ENCODE measurements at places on chromosomes 3 and 15. TPM values are rescaled to one million over a fixed set of nuclear protein-coding genes. Genes with fewer than 3 reads are reported as not detected.

DNA sequence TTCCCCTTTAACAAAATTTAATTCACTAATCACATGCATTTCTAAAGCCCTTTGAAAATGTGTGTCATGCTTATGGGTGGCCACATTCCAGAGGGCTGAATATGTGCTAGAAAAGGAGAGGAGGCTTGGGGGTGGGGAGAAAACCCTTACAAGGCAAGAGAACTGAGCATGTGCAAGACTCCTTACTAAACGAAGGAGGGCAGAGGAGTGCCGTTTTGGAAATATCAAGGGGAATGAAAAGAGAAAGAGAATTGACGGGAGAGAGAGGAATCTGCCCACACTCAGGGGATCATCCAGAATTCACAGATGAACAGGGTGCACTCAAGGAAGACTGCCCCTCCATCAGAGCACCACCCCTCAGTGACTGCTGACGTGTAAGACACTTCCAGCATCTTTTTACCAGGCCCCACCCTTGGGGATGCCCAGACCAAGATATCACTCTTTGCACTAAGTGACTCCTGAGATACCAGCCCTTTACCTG lies 37.9 kb upstream of the TSC22D2 start:
- no peak overlapping the region for H3K4me3 ChIP-seq
- no peaks in the 10 kb centered on the region for H3K27me3 ChIP-seq
- H3K27ac ChIP-seq = peak overlapping the region; percentile 56
- peaks cover 4% of the 10 kb centered on the region for H3K4me1 ChIP-seq
- peak; percentile 89 for DNase-seq

RBP2 gene
- not detected for total RNA-seq

CPLX3 gene
- total RNA-seq = not detected

PPARG gene
- total RNA-seq = 39.6 TPM

MYRIP gene
- total RNA-seq = 1.9 TPM

- H3K27me3 ChIP-seq = no peaks in the 10 kb centered on the region
- no peak overlapping the region for H3K4me3 ChIP-seq
- peaks cover 53% of the 10 kb centered on the region for H3K4me1 ChIP-seq
- no peak overlapping the region for H3K27ac ChIP-seq
- H3K36me3 ChIP-seq = no peaks in the 10 kb centered on the region
Observed at GRCh38 chr3:15345066-15345607, 12.8 kb upstream of the SH3BP5 start.

DNA sequence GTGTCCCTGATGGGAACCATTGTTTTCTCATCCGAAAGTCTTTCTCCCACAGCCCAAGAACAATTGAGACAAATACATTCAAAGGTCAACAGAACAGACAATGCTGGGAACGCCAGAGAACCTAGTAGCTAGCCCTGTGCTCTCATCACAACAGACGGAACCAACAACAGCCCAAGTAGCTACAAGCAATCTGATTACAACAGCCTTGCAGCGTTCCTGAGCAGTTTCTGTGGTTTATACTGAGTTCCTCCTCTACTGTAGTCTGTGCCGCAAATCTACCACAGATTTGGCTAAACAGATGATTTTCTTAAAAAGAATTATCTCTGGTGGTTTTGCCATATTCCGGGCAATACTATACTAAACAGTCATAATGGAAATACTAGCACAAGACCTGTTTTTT lies 435.6 kb downstream of the MECOM start:
- DNase-seq = no peak
- H3K4me1 ChIP-seq = no peaks in the 10 kb centered on the region
- H3K36me3 ChIP-seq = no peaks in the 10 kb centered on the region
- H3K27ac ChIP-seq = no peak overlapping the region
- no peak overlapping the region for H3K4me3 ChIP-seq
- H3K27me3 ChIP-seq = no peaks in the 10 kb centered on the region

SELENOS gene
- total RNA-seq = 78.7 TPM

GRCh38 chr3:133136114-133137041 lies 98.2 kb downstream of the TMEM108 start:
- no peak for DNase-seq
- H3K36me3 ChIP-seq = no peaks in the 10 kb centered on the region
- H3K27ac ChIP-seq = no peak overlapping the region

- H3K27me3 ChIP-seq = no peaks in the 10 kb centered on the region
- H3K27ac ChIP-seq = no peak overlapping the region
- no peaks in the 10 kb centered on the region for H3K36me3 ChIP-seq
- DNase-seq = no peak
- no peaks in the 10 kb centered on the region for H3K4me1 ChIP-seq
Observed at GRCh38 chr15:35973029-35973428, 427.1 kb upstream of the DPH6 start.

DNA sequence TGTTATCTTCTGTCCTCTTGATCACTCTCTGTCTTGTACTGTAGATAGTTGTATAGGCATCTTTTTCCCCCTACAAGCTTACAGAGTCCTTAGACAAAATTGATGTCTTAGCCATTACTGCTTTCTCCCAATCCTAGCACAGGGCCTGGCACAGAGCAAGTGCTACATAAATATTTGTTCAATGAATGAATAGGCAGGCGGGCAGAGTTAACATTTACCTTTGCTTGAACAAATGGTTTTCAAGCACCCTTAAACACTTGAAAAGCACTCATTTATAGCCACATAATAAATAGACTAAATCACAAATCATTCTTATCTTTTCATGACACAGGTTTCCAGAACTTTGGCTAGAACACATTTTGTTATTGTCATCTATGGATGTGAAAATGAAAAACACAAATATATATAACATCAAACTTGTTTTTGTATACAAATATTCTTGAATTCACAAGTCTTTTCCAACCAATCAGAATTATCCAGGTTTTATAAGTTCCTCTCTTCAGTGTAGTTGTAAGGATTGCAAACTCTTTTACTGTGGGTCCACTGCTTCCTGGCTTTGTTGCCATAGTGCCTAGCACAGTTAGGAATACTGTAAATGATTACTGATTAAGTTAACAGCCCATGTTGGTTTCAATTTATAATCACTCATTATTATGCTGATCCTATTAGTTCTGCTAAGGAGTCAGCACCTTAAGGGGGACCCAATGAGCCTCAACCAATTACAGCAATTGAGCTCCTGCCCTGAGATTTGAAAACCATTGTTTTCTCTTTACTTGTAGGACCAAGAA lies 61.9 kb downstream of the ISL2 start:
- H3K27ac ChIP-seq = no peak overlapping the region
- H3K4me1 ChIP-seq = no peaks in the 10 kb centered on the region
- no peak for DNase-seq
- H3K4me3 ChIP-seq = no peak overlapping the region

DNA sequence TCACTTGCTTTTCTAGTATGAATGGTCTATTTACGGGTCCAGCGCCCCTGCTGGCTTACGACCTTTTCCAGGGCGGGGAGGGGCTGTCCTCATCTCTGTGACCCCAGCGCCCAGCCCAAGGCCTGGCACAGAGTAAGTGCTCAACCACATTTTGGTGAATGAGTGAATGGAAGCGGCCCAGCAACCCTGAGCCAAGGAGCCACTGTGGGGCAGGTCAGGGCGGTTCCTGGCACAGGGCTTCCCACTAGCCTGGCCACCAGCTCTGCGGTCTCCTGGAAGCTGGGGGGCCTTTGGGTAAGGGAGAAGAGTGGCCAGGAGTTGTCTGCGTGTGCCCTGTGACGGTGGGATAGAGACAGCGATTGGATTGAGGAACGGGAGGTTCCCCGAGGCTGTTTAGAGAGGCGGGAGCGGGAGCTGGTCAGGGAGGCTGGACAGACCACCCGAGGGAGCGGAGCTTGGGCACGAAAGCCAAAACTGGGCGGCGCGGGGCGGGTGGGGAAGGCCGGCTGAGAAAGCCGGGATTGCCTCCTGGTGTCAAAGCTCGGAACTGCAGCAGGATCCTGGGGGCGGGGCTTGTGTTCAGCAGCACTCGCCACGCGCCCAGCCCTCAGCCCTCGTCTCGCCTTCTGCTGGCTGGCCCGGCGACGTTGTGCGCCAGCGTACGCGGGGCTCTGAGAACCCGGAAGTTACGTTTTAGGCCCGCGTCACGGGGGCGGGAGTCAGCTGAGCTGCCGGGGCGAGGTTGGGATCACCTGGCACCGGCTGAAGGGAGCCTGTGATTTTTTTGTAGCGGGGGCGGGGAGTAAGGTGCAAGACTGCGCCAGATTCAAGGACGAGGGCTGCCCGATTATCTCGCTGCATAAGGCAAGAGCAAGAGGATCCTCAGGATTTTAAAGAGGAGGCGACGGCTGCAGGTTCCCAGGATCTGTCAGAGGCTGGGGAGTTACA lies at the start of gene VPS18:
Gene VPS18 (plus strand): TSS at position 718 of the 948 bp plus-strand sequence. CDS start 319 bp downstream, outside the sequence.
- peak; percentile 100 for DNase-seq
- H3K27ac ChIP-seq = peak within 1 kb of the TSS; percentile 84
- H3K4me3 ChIP-seq = peak within 1 kb of the TSS; percentile 94
- no peaks in the 10 kb centered on the region for H3K36me3 ChIP-seq
- no peaks in the 10 kb centered on the region for H3K27me3 ChIP-seq

DNA sequence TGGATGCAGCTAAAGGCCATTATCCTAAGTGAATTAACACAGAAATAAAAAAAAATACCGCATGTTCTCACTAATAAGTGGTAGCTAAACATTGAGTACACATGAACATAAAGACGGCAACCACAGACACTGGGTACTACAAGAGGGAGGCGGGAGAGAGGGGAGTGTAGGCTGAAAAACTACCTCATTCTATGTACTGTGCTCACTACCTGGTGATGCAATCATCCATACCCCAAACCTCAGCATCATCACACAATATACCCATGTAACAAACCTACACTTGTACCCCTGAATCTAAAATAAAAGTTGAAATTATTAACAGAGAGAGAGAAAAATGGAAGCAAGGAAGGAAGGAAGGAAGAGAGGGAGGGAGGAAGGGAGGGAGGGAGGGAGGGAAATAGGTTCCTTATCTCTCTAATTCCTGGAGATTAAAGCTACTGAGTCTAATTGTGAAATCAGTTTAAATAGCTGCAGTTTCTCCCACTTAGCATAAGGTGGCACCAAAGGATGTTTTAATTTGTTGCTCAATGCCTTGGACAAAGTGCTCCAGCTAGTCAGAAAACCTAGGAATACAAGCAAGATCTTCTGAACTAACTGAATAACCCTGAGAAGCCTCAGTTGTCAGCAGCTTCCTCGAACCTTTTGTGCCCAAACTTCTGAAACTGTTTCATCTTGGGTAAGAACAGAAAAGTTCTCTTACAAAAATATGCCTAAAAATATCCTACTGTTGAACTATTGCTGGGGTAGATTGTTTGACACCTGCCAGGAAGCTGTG lies 79.4 kb upstream of the ATP11B start:
- no peaks in the 10 kb centered on the region for H3K4me1 ChIP-seq
- H3K36me3 ChIP-seq = no peaks in the 10 kb centered on the region
- no peak overlapping the region for H3K27ac ChIP-seq
- H3K27me3 ChIP-seq = no peaks in the 10 kb centered on the region
- DNase-seq = peak; percentile 39
- no peak overlapping the region for H3K4me3 ChIP-seq

- H3K4me1 ChIP-seq = no peaks in the 10 kb centered on the region
- no peak for DNase-seq
- no peaks in the 10 kb centered on the region for H3K36me3 ChIP-seq
- no peaks in the 10 kb centered on the region for H3K27me3 ChIP-seq
- no peak overlapping the region for H3K4me3 ChIP-seq
- no peak overlapping the region for H3K27ac ChIP-seq
Observed at GRCh38 chr3:182092662-182093262, 381.0 kb downstream of the SOX2 start.

FAM219B gene
- 84.7 TPM for total RNA-seq

DNA sequence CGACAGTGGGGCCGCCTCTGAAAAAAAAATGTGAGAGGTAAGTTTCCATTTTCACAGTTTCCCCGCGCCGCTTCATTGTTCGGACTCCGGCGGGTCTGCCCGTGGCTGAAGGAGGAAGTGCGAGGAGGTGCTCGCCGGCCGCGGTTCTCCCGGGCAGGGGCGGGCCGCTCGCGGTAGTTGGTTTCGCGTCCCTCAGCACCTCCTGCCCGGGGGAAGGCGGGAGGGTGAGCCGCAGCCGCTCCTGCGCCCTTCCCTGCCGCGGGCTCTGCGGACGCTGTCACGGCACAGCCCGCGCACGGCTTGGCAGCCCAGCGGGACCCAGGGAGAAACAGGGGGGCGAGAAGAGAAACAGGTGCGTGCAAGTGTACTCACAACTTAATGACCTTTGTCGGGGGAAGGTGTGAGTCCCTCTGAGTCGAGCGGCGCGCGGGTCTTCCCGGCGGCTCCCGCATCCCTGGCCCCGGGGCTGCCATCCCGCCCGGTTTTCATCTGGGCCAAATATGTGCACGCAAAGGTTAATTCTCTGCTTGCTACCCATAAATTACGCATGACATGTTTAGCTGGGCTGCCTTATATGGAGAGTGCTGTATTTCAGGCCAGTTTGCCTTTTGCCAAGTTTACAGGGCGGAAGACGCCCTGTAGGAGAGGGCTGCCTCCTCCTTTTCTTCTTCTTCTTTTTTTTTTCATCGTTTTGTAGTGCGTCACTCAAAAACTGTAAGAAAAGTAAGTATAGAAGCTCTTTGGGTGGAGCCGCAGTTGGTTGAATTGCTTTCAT lies 514 bp downstream of the MBNL1 start:
- peak overlapping the region; percentile 99 for H3K27ac ChIP-seq
- DNase-seq = peak; percentile 96
- no peaks in the 10 kb centered on the region for H3K27me3 ChIP-seq

ACSBG1 gene
- not detected for total RNA-seq

DCLK3 gene
- total RNA-seq = 0.15 TPM

GABRB3 gene
- 2.6 TPM for total RNA-seq

GRCh38 chr15:77030048-77030927 lies 35.4 kb downstream of the PSTPIP1 start:
- no peaks in the 10 kb centered on the region for H3K27me3 ChIP-seq
- no peaks in the 10 kb centered on the region for H3K4me1 ChIP-seq
- H3K27ac ChIP-seq = no peak overlapping the region
- H3K4me3 ChIP-seq = no peak overlapping the region
- DNase-seq = peak; percentile 63

DNA sequence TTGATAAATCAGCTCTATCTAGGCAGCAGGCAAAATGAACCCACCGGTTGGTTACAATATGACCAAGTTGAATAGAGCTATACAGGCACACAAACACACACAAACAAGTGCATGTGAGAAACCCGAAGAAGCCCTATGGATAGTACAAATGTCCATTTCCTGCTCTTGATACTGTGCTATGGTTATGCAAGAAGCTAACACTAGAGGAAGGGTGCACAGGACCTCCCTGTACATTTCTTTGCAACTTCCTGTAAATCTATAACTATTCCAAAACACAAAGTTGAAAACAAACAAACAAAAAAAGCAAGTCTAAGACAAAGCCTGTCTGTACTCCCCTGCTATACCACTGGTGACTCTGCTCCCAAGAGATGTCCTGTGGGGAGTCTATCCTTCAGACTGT lies 8.2 kb upstream of the FAM240A start:
- no peak overlapping the region for H3K4me3 ChIP-seq
- H3K27ac ChIP-seq = no peak overlapping the region
- peaks cover under 1% of the 10 kb centered on the region for H3K4me1 ChIP-seq
- DNase-seq = no peak
- H3K27me3 ChIP-seq = no peaks in the 10 kb centered on the region
- H3K36me3 ChIP-seq = no peaks in the 10 kb centered on the region

LRTM1 gene
- not detected for total RNA-seq
